Pons (tissue), 1 donor: ENCODE measurements at places on chromosomes 6 and 20.

DNA sequence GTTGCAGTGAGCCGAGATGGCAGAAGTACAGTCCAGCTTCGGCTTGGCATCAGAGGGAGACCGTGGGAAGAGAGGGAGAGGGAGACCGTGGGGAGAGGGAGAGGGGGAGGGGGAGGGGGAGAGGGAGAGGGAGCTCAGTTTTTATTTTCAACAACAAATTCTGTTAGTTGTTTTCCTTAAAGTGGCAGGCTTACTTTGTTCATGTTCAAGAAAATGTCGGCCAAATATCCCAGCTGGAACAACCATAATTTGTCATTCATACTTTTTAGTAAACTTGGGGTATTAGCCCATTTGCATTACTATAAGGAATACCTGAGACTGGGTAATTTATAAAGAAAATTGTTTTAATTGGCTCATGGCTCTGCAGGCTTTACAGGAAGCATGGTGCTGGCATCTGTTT lies 2.5 kb upstream of the TULP4 start:
- DNase-seq: no peak

DNA sequence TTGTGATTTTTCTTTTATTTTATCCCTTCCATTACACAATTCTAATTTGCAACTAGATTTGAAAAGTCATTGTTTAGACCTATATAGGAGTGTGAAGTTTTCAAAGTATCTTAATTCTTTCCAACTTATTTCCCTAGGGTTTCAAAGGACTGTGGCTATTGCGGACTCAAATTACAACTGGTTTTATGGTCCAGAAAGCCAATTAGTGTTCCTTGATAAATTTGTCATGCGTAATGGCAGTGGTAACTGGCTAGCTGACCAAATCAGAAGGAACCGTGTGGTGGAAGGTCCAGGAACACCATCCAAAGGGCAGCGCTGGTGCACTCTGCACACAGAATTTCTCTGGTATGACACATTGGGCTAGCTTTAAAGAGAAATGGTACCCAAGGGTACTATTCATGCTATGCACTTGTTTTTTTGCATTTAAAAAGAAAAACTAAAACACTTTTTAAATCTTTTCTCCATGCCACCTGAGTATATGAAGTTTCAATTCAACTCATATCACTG lies 27.9 kb upstream of the CALHM6 start:
- no peak for DNase-seq

DNA sequence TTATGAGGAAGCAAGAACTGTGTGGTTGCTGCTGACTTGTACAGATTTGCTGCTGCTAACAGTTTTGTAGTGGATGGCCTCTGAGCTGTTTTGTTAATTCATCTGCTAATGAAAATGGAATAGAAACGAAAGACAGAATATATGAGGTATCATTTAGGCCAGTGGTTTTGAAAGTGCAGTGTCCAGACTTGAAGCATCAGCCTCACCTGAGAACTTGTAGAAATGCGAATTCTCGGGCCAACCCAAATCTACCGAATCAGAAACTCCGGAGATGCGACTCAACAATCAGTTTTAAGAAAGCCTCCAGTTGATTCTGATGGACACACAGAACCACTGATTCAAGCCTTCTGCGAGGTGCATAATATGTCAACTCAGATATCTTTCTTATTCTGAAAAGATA lies 62.5 kb downstream of the CAP2 start:
- no peak for DNase-seq

DNA sequence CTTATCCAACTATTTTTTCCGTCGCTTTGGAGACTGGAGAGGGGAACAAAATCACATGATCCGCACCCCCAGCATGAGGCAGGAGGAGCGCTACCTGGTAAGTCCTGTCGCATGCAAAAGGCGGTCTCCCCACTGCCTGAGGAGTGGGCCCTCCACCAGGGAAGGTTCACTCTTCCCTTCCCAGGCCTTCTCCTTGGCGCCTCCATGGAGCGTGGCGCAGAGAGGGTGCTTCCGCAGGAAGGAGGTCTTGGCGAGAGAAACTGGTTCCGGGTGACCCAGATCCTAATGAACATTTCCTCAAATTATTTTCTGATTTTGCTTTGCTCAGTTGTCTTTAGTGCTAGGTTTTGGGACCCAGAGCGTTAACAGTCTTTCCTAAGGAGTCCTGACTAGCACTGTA lies 217.6 kb downstream of the UST start:
- no peak for DNase-seq

DNA sequence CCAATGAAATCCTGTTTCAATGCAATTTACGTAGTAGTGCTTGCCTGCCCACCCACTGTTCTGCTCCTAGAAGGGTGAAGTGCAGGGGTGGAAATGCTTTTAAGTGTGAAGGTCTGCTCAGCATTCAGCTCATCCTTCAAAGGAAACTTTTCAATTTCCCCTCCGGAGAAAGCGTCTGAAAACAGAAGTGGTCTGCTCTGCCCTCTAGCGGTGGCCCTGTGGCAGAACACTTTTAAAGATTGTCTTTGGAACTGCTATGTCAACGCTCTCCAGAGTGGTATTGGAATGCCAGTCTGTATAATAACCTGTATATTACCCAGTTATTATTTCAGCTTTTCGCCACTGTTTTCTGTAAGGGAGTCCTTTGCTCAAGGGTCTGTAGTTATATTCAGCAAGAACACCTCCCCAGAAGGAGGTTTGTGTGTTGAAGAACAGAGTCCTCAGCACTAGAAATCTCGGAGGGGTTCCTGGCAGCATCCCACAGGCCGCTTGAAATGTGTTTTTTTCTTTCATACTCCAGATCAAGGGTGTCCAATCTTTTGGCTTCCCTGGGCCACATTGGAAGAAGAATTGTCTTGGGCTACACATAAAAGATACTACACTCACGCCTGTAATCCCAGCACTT lies 63.1 kb upstream of the KLHL31 start:
- peak; percentile 42 for DNase-seq

DNA sequence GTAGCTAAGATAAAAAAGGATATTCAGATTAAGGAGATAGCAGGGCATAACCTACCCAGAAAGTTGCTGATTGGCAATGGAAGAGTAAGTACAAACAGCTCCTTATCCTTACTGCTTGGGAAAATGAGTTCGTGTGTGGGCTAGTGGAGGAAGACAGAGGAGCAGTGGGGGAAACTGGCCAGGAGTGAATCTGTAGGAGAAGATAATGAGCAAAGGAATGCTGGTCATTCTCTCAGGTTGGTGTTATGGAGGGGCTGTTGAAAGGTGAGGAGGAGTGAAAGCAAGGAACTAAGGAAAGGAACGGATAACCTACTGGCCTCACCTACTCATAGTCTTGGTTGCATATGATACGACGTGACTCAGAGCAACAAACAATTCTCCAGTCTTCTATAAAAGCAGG lies 7.3 kb upstream of the GJB7 start:
- DNase-seq: no peak

- DNase-seq: no peak
Observed at GRCh38 chr6:24909241-24910216, 26.2 kb downstream of the RIPOR2 start.

DNA sequence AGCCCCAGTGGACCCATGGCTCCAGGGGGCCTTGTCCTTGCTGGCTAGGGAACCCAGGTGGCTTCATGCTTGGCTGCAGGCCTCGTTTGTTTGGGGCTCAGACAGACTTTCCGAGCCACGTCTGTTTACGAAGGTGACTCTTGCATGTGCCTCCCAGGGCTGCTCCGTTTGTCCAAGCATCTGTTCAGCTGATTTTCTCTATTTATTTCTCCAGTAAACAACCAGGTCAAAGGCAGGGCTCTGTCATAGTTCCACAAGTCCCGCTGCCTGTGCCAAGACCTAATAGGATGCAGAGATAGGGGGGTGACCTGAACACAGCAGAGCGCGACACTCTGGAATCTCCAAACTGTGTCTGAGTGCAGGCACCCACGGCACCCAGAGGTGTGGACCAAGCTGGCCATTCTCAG lies 12.8 kb upstream of the SPO11 start:
- no peak for DNase-seq

DNA sequence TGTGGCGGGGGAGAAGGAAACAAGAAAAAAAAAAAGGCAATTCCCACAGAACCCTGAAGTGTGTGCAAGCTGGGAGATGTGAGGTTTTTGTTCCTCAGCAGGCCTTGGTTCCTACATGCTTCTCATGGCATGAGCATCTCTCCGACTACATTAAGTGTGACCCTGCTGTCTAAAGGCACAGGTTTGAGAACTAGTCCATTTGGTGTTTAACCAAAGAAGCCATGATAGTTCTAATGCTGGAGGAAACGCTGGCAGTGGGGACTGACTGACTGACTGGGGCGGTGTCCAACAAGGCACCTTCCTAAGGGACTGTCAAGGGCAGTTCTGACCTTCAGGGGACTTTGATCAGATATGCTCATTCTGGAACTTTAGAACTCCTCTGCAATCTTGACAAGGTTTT lies 3.8 kb downstream of the TXNDC5 start:
- no peak for DNase-seq

- no peak for DNase-seq
Observed at GRCh38 chr6:3910106-3910663, 61.0 kb downstream of the FAM50B start.

DNA sequence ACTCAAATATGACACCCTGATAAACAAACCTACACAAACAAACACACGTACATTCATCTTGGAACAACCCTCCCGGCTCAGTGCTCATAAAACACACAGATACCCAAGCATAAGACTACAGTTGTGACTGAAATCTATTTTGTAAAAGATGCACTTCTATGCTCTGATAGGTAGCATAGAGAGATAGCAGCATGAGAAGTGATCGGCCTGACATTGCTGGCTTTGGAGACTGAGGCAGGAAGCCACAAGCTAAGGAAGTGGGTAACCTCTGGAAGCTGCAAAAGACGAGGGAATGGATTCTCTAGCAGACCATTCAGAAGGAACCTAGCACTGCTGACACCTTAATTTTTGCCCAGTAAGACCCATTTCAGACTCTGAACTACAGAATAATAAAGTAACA lies 1.6 kb upstream of the RNF39 start:
- DNase-seq: no peak
